GM20000 (cell line): ENCODE measurements at places on chromosomes 12 and 14.

GRCh38 chr12:51746416-51746815 lies 102.1 kb downstream of the FIGNL2 start:
- DNase-seq, result no peak

DNA sequence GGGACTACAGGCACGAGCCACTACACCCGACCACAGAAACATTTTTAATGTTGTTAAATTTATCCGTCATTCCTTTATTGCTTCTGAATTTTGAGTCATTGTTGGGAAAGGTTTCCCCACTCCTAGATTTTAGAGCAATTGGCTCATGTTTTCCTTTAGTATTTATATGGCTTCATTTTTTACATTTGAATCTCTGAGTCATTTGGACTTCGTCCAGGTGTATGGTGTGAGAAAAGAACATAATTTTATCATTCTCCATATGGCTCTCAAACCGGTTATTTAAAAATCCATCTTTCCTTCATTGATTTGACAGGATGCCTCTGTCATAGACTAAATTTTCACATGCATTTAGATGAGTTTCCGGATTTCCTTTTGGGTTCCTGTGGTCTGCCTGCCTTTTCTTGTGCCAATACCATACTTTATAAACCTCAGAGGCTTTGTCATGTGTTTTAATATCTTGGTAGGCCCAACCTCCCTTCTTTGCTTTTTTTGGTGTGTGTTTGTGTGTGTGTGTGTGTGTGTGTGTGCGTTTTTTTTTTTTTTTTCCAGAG lies 30.9 kb downstream of the LRTM2 start:
- DNase-seq, result no peak

GRCh38 chr14:75119056-75119455 lies 7.8 kb downstream of the NEK9 start:
- DNase-seq, result no peak

DNA sequence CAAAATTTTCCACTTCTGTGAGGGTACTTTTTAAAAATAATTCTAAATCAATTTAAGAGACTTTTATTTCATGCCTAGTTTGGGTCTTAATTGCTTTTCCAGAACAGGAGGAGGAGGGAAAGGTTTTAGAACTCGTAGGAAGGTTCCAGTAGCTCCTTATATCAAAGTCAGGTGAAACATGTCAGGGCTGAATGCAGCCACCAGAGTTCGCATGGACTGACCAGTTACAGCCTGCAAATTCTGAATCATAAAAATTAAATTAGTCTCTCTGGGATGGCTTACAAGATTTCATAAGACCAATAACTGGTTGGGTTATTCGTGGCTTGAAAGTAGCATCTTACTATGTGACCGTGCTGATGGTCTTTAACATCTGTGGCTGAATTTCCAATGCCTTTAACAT lies 397 bp downstream of the BDKRB1 start:
- DNase-seq, result no peak

DNA sequence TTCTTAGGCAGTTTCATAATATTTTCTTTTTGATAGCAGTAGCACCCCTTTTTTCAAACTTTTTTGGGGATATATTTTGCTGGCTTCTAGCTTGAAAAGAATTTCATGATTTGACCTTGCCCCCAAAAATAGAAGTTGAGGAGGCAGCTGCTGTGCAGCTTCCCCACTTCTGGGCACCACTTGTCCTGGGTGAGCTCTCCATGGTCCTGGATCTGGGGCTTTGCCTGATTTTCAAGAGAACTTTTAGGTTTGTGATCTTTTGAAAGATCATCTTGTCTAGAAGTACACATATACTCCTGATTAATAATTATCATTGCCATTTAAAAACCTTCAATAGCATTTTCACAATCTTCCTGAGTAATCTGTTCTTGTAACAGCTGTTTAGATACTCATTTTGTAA lies 271.6 kb downstream of the NPAS3 start:
- no peak for DNase-seq

GRCh38 chr12:109598428-109598854 lies 24.8 kb downstream of the MVK start:
- DNase-seq, result no peak

DNA sequence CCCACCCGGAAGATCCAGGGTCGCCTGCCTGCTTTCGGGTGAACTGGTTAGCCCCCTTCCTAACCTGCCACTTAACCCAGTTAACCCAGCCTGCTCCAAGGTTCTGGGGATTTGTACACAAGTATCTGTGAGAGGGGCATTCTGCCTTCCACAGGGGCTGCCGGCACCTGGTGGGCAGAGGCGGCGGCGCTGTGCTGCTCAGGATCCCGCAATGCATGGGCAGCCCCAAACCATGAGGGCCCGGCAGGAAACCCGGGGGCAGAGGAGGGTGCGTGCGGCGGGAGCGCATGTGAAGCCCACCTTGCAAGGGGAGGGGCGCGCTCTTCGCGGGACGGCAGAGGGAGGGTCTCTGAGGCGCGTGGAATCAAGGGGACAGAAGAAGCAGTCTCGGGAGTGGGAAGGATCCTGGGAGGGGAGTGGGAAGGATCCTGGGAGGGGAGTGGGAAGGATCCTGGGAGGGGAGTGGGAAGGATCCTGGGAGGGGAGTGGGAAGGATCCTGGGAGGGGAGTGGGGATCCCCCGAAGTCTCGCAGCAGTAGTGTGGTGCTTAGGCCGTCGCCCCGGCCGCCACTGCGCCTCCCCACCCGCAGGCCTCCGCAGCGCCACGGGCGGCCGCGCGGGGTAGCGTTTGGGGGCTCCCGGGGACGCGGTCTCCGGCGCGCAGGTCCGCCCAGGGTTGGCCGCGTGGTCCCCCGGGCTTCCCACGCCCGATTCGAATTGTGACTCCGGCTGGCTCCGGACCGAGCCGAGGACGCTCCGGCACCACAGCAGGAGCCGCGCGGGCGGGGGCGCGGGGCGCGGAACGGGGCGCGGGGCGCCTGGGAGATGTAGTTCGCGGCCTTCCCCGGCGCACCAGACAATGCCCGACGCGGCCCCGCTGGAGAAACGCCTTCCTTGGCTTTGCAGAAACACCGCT lies 4.9 kb upstream of the MTA1 start:
- DNase-seq, result peak; percentile 92

DNA sequence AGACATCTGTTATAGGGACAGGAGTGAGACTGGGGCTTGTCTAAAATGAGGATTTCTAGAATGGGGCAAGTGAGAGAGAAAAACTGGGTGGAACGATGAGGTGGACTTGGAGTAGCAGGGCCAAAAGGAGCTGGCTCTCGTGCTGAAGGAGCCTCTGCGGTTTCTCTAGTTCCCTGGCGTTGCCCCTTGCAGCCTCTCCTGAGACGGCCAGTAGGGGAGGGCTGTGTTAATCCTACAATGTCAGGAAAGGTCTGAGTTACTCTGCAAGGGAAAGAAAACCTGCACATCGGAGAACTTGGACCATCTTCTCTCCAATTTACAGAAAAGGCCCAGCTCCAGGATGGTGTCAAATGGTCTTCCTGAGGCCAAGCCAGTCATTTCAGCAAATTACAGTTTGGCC lies 963.8 kb upstream of the FLRT2 start:
- no peak for DNase-seq

GRCh38 chr12:111457071-111457470 lies 51.3 kb downstream of the SH2B3 start:
- DNase-seq, result no peak

GRCh38 chr14:50928002-50928635 lies 16.2 kb downstream of the PYGL start:
- DNase-seq, result peak; percentile 48

DNA sequence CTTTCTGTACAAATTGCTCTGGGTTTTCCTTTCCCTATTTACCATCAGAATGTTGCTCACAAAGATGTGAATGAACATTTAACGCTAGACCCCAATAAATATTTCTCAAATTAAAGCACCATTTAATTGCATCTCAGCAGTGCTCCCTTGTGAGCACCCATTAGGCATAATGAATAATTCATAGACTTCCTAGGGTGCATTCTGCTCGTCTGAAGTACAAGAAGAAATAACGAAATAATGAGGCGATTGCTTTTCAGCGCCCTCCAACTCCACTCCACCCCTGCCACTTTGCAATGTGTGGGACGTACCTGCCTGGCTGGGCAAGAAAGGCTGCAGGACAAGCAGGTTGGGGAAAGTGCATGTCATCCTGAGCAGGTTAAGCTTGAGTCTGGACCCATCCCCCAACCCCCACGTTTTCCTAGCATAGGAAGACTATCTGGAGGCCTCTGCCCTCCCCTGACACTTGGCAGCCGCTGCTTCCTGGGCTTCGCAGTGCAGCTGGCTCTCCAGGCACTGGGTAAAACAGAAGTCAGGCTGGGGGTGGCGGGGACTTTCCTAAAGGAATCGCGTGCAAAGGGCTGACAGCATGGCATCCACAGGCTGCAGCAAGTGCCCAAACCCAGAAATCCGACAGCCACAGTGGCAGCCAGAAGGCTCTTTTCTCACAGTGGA lies 253.7 kb downstream of the DUSP6 start:
- no peak for DNase-seq

- no peak for DNase-seq
Observed at GRCh38 chr12:131497966-131498365, 212.9 kb upstream of the SFSWAP start.

GRCh38 chr14:32561520-32561919 lies 232.4 kb downstream of the AKAP6 start:
- DNase-seq, result no peak

DNA sequence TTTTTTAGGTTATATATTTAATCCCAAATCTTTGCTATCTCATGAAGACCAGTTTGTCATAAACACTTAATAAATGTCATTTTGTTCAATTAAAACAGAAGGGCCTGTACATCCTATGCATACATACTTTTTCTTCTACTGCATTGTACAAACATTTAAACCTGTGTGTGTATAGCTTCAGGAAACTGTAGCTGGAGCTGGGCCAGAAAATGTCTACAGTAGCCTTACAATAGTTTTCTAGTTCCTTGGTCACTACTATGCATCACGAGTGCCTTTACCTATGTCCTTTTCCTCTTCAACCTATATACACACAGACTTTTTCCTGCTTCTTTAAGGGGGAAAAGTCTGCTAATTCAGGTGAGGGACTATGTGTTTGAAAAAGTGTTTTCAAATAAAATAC lies 302.8 kb downstream of the PAWR start:
- no peak for DNase-seq

DNA sequence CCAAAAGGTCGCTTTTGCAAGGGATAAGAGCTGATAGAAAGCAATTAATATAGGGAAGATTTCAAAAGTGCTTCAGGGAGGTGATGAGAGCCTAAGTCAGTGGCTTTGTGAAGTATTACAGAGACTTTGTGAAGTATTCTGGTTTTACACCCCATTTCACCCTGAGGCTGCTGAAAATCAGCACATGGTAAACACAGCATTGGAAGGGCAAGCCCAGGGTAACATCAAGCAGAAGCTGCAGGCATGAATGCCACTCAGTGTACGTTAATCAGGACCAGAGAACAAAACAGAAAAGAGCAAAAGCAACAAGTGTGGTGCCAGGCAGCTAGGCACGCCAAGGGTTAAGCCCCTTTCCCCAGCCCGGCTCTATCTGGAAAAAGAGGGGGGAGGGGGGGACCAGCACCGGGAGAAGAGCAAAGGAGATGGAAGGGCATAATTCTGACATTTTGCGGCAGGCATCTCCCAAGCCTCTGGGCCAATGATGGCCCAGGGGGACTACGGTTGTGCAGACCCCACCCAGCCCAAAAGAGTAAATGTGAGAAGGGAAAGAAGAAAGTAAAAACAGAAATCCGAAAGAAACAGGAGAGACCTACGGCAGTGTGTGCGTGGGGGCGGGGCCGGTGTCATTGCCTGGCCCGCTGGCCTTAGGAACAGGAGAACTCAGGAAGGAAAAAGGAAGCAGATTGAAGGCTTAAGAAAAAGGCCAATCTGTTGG lies 58.9 kb downstream of the DHRS2 start:
- no peak for DNase-seq

DNA sequence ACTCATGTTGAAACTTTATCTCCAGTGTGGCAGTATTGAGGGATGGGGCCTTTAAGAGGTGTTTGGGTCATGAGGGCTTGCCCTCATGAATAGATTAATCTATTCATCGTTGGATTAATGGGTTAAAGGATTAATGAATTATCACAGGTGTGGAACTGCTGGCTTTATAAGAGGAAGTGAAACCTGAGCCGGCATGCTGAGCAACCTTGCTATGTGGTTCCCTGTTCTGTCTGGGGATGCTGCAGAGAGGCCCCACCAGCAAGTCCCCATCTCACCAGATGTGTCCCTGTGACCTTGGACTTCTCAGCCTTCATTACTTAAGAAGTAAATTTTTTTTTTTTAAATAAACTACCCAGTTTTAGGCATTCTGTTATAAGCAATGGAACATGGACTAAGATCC lies 109.6 kb downstream of the DYRK2 start:
- DNase-seq, result peak; percentile 45

DNA sequence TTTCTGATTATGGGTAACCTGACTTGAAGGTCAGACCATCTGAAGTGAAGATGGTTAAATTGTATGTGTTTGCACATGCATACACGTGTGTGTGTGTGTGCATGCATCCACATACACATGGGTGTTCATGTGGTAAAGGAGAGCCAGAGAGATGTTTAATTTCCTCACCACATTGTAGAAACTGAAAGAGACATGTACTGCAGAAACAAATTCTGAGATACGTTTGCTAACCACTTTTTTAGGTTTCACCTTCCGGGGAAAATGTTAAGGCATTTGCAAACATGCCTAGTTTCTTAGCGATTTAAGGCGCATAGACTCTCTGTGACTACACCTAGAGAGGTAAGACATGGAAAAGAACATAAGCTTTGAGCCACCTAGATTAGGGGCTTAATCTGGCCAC lies 362.9 kb downstream of the RAD51B start:
- DNase-seq, result peak; percentile 50

DNA sequence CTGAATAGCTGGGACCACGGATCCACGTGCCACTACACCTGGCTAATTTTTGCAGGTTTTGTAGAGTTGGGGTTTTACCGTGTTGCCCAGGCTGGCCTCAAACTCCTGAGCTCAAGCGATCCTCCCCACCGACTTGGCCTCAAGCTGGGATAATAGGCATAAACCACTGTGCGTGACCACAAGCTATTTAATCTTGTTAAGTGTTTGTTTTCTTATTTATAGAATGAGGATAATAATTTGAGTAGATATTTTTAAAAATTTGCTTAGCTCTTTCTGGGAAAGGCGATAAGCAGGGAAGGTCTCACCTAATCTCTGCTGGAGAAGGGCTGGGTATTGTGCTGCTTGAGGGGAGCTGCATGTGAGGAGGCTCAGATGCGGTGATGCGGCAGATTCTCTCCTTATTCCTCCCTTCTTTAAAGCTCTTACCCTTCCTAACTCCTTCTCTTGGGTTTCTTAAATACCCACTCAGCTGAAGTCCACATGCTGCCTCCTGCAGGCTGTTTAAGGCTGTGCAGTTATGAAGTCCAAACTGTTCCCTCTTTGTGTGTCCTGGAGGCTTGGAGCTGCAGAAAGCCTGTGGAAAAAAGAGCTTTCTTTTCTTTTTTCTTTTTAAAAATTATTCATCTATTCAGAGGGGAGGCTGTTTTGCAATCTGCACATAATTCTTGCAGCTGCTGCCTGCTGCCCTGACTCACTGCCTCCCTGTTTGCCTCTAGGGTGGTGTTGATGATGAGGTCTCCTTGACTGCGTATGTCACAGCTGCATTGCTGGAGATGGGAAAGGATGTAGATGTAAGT lies 37.9 kb downstream of the A2ML1 start:
- peak; percentile 44 for DNase-seq
